ENCODE measurements at places on chromosomes 4 and X. TPM values are rescaled to one million over a fixed set of nuclear protein-coding genes. Genes with fewer than 3 reads are reported as not detected.
A peak's percentile ranks its signal among the peaks of the same experiment; 100 is the strongest.

F11 gene
- total RNA-seq: not detected

GRCh38 chr4:155241225-155241624, 32.8 kb downstream of the NPY2R start:
- peaks cover 5% of the 10 kb centered on the region for H3K27me3 ChIP-seq
- no peaks in the 10 kb centered on the region for H3K36me3 ChIP-seq
- no peaks in the 10 kb centered on the region for H3K4me1 ChIP-seq
- no peak overlapping the region for H3K27ac ChIP-seq
- DNase-seq: no peak
- H3K4me3 ChIP-seq: no peak overlapping the region

- H3K27me3 ChIP-seq: no peaks in the 10 kb centered on the region
- no peaks in the 10 kb centered on the region for H3K4me1 ChIP-seq
- no peak overlapping the region for H3K27ac ChIP-seq
- H3K4me3 ChIP-seq: no peak overlapping the region
- DNase-seq: no peak
These were observed 1228.9 kb downstream of the PCDH7 start for GRCh38 chr4:31949045-31949444.

DSPP gene
- total RNA-seq: not detected

- H3K27ac ChIP-seq: no peak overlapping the region
- no peak for DNase-seq
- H3K36me3 ChIP-seq: no peaks in the 10 kb centered on the region
These were observed 1099.4 kb upstream of the IGFBP7 start for GRCh38 chr4:58209551-58209950.

CLTRN gene
- total RNA-seq: 0.59 TPM

GRCh38 chr4:146098397-146098796, 77.1 kb upstream of the LSM6 start:
- no peak overlapping the region for H3K27ac ChIP-seq
- no peak for DNase-seq
- H3K4me3 ChIP-seq: no peak overlapping the region

GRCh38 chr4:244471-244870, 60.8 kb downstream of the ZNF732 start:
- H3K4me1 ChIP-seq: peaks cover 7% of the 10 kb centered on the region
- no peaks in the 10 kb centered on the region for H3K27me3 ChIP-seq
- DNase-seq: peak; percentile 72
- H3K36me3 ChIP-seq: peaks cover 3% of the 10 kb centered on the region
- H3K27ac ChIP-seq: no peak overlapping the region

PLXNA3 gene
- total RNA-seq: 5.9 TPM

DNA sequence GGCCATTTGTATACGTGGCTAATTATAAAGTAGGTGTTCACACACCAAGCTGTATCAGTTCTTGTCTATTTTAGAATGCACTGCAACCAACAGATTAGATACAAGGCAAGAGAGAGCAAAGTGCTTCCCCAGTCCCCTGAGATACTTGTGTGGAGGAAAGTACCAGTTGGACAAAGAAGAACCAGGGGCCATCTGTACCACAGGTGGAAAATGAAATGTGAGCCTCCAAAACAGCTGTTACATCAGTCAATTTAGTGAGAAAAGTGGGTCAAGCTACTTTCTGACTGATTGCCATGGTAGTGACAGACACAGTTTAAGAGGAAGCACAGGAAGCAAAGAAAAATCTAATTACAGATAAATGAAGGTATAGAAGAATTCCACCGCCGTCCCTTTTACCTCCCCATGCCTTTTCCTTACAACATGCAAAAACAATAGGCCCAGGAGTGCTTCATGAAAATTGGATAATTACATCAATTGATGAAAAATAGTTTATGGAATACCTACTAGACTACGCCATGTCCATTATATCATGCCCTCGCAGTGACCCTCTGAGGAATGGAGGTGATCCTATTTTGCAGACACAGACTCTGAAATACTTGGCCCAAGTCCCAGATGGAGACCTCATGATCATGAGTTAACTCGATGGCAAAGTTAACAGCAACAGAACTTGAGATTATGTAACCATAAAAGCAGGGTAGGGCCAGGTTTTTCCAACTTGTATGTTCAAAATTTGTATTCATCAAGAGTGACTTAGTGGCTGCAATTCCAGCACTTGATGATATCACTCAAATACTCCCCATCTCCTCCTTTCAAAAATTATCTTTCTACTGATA, 15.8 kb downstream of the SMPX start:
- DNase-seq: no peak
- H3K36me3 ChIP-seq: no peaks in the 10 kb centered on the region
- H3K4me3 ChIP-seq: no peak overlapping the region
- H3K27me3 ChIP-seq: no peaks in the 10 kb centered on the region

- H3K27me3 ChIP-seq: peaks cover 56% of the 10 kb centered on the region
- H3K4me3 ChIP-seq: peak overlapping the region; percentile 39
- no peaks in the 10 kb centered on the region for H3K4me1 ChIP-seq
- no peaks in the 10 kb centered on the region for H3K36me3 ChIP-seq
These were observed 1.2 kb downstream of the ARHGAP6 start for GRCh38 chrX:11664211-11665167.

- H3K4me3 ChIP-seq: no peak overlapping the region
- no peaks in the 10 kb centered on the region for H3K4me1 ChIP-seq
- H3K36me3 ChIP-seq: no peaks in the 10 kb centered on the region
- H3K27me3 ChIP-seq: peaks cover 2% of the 10 kb centered on the region
- no peak for DNase-seq
- H3K27ac ChIP-seq: no peak overlapping the region
These were observed 40.2 kb downstream of the HMX1 start for GRCh38 chr4:8831221-8832112.

- H3K27ac ChIP-seq: no peak overlapping the region
- no peaks in the 10 kb centered on the region for H3K36me3 ChIP-seq
- no peaks in the 10 kb centered on the region for H3K27me3 ChIP-seq
- DNase-seq: no peak
- no peak overlapping the region for H3K4me3 ChIP-seq
These were observed 146.5 kb downstream of the SPANXN1 start for GRCh38 chrX:145393702-145394235.

DNA sequence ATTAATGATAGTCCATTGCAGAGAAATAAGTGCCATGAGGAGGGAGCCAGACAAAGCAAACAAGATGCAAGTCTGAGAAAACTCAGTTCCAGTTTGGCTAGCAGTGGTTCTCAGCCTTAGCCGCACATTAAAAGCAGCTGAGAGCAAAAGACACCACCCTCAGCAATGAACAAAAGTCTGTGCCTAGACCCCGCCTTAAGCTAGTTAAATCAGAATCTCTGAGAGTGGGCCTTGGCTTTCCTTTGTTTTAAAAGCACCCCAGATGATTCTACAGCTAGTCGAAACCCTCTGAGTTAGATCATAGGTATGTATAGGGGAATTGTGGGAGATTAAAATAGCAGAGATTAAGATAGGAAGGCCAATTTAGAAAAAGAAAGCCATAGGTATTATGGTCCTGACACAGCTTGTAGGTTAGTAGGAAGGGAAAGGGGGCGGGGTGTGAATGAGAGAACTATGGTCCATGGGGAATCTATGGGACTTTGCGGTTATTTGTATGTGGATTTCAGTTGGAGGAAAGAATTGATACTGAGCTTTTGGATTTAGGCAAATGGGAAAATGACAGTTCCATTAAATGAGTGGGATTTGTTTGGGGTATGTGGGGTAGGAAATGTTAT, 12.0 kb downstream of the SPRY1 start:
- H3K27me3 ChIP-seq: peaks cover 2% of the 10 kb centered on the region
- H3K36me3 ChIP-seq: peaks cover 5% of the 10 kb centered on the region
- no peak overlapping the region for H3K4me3 ChIP-seq
- H3K27ac ChIP-seq: no peak overlapping the region
- no peak for DNase-seq
- H3K4me1 ChIP-seq: peaks cover 23% of the 10 kb centered on the region

DNA sequence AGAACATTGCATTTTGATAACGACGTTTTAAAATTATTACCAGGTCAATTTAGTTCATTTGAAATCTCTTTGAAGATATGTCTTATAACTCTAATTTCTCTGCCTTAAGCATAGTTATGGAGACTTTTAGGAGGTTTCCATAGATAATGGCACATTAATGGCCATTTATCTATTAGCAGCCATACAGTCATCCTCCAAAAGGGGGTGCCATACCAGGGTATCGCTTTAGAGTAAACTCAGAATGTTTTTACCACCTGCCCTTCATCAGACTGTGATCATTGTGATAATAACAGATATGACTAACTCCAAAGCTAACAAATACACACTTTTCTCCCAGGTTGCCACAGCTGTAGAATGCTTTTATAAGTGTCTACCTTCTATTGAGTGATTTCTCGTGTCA, 461.5 kb downstream of the FSTL5 start:
- H3K4me1 ChIP-seq: no peaks in the 10 kb centered on the region
- H3K36me3 ChIP-seq: no peaks in the 10 kb centered on the region
- H3K4me3 ChIP-seq: no peak overlapping the region
- H3K27me3 ChIP-seq: no peaks in the 10 kb centered on the region

DNA sequence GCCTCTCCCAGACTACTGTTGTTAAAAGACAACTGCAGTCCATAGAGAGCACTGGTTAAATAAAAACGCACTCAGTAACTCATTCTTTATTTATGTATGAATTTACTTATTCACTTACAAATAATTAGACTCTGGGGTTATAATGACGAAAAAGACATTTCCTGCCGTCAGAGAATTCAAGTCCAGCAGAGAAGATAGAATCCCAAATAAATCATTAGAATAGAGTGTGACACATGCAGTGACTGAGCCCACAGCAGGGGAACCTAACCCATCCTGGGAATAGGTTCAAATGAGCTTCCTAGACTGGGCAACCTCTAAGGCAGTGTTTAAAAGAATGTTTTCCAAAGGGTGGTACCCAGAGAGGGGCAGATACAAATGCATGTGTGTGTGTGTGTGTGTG, 53.9 kb downstream of the FGFBP1 start:
- H3K4me3 ChIP-seq: no peak overlapping the region
- no peak overlapping the region for H3K27ac ChIP-seq
- H3K4me1 ChIP-seq: peaks cover 4% of the 10 kb centered on the region

- no peak for DNase-seq
- H3K36me3 ChIP-seq: no peaks in the 10 kb centered on the region
- H3K4me1 ChIP-seq: no peaks in the 10 kb centered on the region
These were observed 115.2 kb downstream of the ENPP6 start for GRCh38 chr4:184102488-184102887.

GRCh38 chr4:159910721-159911120, 807.8 kb downstream of the RAPGEF2 start:
- H3K36me3 ChIP-seq: no peaks in the 10 kb centered on the region
- H3K4me1 ChIP-seq: no peaks in the 10 kb centered on the region
- H3K27me3 ChIP-seq: no peaks in the 10 kb centered on the region
- DNase-seq: no peak

ESX1 gene
- total RNA-seq: not detected

- H3K4me1 ChIP-seq: no peaks in the 10 kb centered on the region
- no peak overlapping the region for H3K27ac ChIP-seq
- no peak for DNase-seq
- H3K36me3 ChIP-seq: no peaks in the 10 kb centered on the region
- no peak overlapping the region for H3K4me3 ChIP-seq
These were observed 212.3 kb downstream of the DCAF12L2 start for GRCh38 chrX:125953814-125954213.

DNA sequence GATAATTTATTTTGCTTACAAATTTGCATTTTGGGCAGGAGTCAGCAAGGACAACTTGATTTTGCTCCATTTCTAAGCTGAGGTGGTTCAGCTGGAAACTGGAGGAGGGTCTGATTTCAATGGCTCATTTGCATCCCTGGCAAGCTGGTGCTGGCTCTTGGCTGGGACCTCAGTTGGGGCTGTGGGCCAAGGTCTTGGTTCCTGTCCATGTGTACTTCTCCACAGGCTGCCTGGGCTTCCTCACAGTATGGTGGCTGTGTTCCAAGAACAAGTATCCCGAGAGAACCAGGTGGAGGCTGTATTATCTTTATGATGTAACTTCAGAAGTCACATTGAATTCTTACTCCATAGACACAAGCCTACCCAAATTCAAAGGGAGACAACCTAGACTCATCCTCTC, 77.0 kb upstream of the STX18 start:
- no peak overlapping the region for H3K4me3 ChIP-seq
- H3K27me3 ChIP-seq: no peaks in the 10 kb centered on the region
- H3K27ac ChIP-seq: no peak overlapping the region
- H3K36me3 ChIP-seq: peaks cover 19% of the 10 kb centered on the region
- DNase-seq: no peak
- H3K4me1 ChIP-seq: no peaks in the 10 kb centered on the region

DNA sequence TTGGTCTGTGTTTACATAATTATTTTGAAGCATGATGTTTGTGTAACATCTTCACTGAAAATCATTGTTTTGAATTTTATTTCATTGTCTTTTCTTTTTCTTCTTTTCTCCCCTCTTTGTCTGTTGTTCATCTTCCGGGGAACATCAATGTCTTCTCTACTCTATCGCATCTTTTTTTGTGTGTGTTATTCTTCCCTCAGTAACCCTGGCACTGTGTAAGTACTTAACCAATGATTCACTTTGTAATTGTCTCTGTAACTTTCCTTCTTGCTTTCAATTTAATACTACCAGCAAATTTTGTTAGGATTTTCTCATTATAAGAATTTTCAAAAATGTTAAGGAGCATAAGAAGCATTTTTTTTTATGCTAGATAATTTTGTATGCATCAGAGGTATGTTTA, 130.8 kb downstream of the PDLIM5 start:
- H3K4me1 ChIP-seq: no peaks in the 10 kb centered on the region
- DNase-seq: no peak
- no peak overlapping the region for H3K27ac ChIP-seq

DNA sequence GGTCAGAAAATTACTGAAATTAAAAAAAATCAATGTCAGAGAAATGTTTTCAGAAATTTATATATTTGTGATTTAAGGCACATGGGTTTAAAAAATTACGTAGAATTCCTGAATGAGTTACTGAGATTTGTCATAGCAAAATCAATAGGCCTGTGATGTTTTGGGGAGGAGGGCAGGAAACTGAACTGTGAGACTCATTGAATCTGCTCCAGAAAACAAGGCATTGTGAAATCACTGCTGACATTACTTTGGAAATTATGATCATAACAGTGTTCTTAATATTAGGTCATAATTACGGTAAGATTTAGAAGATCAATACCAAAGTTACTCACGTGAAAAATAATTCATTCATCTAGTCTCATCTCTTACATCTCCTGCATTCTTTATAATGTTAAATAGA, 5.3 kb downstream of the FGF5 start:
- peaks cover 16% of the 10 kb centered on the region for H3K4me1 ChIP-seq
- H3K27me3 ChIP-seq: peaks cover 27% of the 10 kb centered on the region
- no peaks in the 10 kb centered on the region for H3K36me3 ChIP-seq

DNA sequence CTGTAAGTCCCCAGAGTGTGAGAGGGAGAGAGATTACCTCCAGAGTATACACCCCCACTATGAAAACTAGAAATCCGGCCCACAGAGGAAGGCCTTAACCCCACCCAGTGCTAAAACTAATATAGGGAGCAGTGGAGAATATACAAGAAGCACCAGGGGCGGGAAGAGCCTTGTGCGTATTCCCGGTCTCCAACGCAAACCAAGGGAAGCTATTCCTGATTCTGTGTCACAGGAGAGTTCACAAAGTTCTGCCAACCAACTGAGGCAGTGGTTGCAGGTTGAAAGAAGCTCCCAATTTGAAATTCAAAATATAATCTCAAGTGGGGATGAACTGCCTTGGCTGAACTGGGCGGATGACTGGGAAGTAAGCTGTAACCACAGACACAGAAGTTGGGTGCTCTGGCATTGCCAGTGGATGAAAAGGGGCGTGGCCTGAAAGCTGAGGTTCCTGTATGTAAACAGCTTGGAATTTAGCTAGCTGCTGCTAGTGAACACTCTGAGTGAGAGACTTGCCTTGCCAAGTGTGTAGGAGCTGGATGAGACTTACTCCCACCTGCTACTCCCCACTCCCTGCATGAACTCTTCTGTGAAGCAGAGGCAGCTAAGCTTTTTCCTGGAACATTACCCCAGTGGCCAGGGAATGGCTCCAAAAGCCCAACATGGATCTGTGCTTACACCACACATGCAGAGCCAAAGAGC, 32.7 kb downstream of the ELF2 start:
- no peak for DNase-seq
- H3K27ac ChIP-seq: no peak overlapping the region
- H3K36me3 ChIP-seq: peaks cover 2% of the 10 kb centered on the region
- no peaks in the 10 kb centered on the region for H3K27me3 ChIP-seq
